GM19239 (cell line): ENCODE measurements at places on chromosomes 2 and 18.

DNA sequence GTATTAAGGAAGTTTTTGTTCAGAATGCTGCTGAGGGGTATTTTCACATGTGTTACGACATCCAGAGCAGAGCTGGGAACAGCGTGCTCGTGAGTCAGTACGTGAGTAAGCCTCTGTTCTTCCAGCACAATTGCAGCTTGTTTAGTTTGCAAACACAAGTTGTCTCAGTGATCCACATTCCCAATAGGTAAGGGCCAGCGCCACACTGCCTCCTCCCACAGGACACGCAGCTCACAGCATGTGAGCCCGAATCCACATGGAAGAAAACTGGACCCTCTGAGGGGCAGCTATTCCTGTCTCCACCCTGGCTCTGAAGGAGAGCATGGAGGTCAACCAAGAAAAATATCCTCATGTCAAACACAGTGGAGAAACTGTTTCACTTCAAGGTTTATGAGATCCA, 173.9 kb upstream of the PID1 start:
- DNase-seq = no peak

GRCh38 chr2:150983314-150983897, 278.3 kb downstream of the RBM43 start:
- DNase-seq = no peak

GRCh38 chr2:40625849-40626248, 174.0 kb upstream of the SLC8A1 start:
- DNase-seq = no peak

GRCh38 chr2:184611361-184612085, 13.2 kb downstream of the ZNF804A start:
- no peak for DNase-seq

GRCh38 chr2:20578266-20578894, 72.5 kb downstream of the HS1BP3 start:
- DNase-seq = no peak

GRCh38 chr2:219124381-219125110, 36.1 kb downstream of the NHEJ1 start:
- DNase-seq = no peak
